ENCODE measurements at places on chromosomes 5 and 9. TPM values are rescaled to one million over a fixed set of nuclear protein-coding genes. Genes with fewer than 3 reads are reported as not detected.

- peaks cover 4% of the 10 kb centered on the region for H3K27me3 ChIP-seq
- H3K27ac ChIP-seq, result no peak overlapping the region
- no peaks in the 10 kb centered on the region for H3K4me1 ChIP-seq
- no peak overlapping the region for H3K4me3 ChIP-seq
- no peaks in the 10 kb centered on the region for H3K36me3 ChIP-seq
These were observed 443.4 kb upstream of the CD180 start for GRCh38 chr5:67639976-67640375.

GRCh38 chr5:122401976-122402725 is 90.1 kb downstream of the SNCAIP start:
- DNase-seq, result no peak
- no peaks in the 10 kb centered on the region for H3K36me3 ChIP-seq
- no peak overlapping the region for H3K4me3 ChIP-seq
- H3K4me1 ChIP-seq, result no peaks in the 10 kb centered on the region
- peaks cover 7% of the 10 kb centered on the region for H3K27me3 ChIP-seq
- no peak overlapping the region for H3K27ac ChIP-seq

DNA sequence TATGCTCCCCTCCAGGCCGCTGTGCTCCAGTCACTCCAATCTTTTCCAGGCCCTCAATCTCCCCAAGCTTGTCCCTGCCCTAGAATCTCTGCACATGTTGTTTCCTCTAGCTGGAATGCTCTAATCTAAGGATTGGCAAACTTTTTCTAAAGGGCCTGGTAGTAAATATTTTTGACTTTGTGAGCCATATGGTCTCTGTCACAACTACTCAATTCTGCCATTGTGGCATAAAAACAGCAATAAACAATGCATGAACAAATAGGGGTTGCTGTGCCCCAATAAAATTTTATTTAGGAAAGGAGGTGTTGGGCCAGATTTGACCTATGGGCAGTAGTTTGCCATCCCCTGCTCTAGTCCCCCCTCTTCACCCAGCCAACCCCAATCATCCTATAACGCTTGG is 150.5 kb upstream of the LRRTM2 start:
- H3K27ac ChIP-seq, result no peak overlapping the region
- H3K27me3 ChIP-seq, result no peaks in the 10 kb centered on the region
- no peaks in the 10 kb centered on the region for H3K4me1 ChIP-seq
- peaks cover 38% of the 10 kb centered on the region for H3K36me3 ChIP-seq
- DNase-seq, result no peak

DNA sequence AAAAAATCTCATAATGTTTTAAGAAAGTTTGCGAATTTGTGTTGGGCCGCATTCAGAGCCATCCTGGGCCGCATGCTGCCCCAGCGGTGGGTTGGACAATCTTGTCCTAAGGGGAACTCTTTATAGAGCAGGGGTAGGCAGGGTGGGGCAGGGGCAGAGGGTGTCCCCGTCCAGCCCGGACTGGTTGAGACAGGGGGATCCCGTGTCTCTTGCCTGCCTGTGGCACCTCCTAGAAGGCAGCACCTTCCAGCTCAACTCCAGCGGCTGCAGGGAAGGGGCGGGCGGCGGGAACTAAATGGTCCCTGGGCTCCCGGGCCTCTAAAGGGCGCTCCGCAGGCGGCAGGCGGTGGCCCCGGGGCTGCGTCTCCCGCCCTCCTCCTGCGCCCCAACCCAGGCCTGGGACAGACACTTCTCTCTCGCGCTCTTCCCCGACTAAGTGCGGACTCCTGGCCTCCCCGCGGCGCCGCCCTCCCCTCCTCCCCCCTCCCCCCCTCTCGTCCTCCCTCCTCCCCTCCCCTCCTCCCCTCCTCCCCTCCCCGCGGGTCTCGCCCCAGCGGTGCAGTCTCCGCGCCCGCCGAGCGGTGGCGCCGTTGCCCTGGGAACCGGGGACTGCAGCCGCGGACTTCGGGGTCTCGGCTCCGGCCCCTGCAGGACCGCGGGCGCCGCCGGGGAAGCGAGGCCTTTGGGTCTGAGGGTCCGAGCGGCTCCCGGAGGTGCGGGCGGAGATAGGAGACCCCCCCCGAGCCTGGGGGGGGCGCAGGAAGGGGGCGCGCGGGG is 132.6 kb downstream of the MRPL36 start:
- DNase-seq, result no peak
- H3K27ac ChIP-seq, result no peak overlapping the region
- peaks cover 66% of the 10 kb centered on the region for H3K27me3 ChIP-seq
- no peaks in the 10 kb centered on the region for H3K36me3 ChIP-seq

Gene ZNF484
- 14.0 TPM for total RNA-seq

Gene RGP1
- total RNA-seq, result 25.4 TPM

- DNase-seq, result no peak
- H3K4me1 ChIP-seq, result no peaks in the 10 kb centered on the region
- H3K4me3 ChIP-seq, result no peak overlapping the region
- no peaks in the 10 kb centered on the region for H3K27me3 ChIP-seq
These were observed 263.5 kb upstream of the SEMA6A start for GRCh38 chr5:116838011-116838536.

GRCh38 chr5:179217356-179217755 is 127.9 kb downstream of the ADAMTS2 start:
- H3K4me1 ChIP-seq, result no peaks in the 10 kb centered on the region
- H3K4me3 ChIP-seq, result no peak overlapping the region
- H3K27me3 ChIP-seq, result no peaks in the 10 kb centered on the region
- no peaks in the 10 kb centered on the region for H3K36me3 ChIP-seq
- no peak overlapping the region for H3K27ac ChIP-seq

GRCh38 chr9:101706261-101706798 is 32.1 kb downstream of the GRIN3A start:
- H3K36me3 ChIP-seq, result no peaks in the 10 kb centered on the region
- H3K4me3 ChIP-seq, result no peak overlapping the region
- DNase-seq, result no peak
- H3K4me1 ChIP-seq, result peaks cover 9% of the 10 kb centered on the region

Gene HAVCR2
- total RNA-seq, result 0.64 TPM

GRCh38 chr5:95948631-95949030 is 13.0 kb downstream of the ELL2 start:
- peaks cover 23% of the 10 kb centered on the region for H3K36me3 ChIP-seq
- H3K27ac ChIP-seq, result no peak overlapping the region
- H3K27me3 ChIP-seq, result no peaks in the 10 kb centered on the region
- no peak for DNase-seq

DNA sequence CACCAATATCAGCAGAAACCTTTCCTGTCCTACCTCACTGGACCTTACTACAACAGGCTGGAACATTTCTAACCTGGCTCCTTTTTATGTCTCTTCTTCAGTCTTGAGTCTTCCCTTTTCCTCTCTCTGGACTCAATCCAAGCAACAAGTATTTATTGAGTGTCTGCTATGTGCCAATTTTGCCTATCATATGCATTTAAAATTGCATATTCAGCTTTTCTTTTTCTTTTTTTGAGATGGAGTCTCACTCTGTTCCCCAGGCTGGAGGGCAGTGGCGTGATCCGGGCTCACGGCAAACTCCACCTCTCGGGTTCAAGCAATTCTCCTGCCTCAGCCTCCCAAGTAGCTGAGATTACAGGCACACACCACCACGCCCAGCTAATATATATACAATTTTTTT is 65.8 kb downstream of the MEIKIN start:
- no peak overlapping the region for H3K27ac ChIP-seq
- H3K36me3 ChIP-seq, result no peaks in the 10 kb centered on the region
- peaks cover 3% of the 10 kb centered on the region for H3K27me3 ChIP-seq
- no peak for DNase-seq
- no peak overlapping the region for H3K4me3 ChIP-seq
- no peaks in the 10 kb centered on the region for H3K4me1 ChIP-seq

DNA sequence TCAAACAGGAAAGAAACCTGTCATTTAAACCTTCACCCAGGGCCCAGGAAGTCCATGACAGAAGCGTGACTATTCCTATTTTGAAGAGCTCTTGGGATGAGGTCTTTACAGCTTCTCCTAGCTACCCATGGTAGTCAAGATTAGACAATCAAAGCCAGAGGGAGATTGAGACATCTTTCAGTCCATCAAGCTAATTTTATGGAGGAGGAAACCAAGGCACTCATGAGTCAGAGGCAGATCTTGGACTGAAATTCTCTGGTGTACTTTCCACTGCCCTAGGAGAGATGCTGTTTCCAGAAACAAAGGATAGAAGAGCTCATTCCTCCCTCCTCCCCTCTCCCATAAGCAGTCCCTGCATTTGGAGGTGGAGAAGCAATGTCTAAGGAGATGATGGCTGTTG is 9.2 kb downstream of the TNFSF8 start:
- no peak overlapping the region for H3K27ac ChIP-seq
- no peak overlapping the region for H3K4me3 ChIP-seq
- peaks cover 5% of the 10 kb centered on the region for H3K36me3 ChIP-seq
- DNase-seq, result no peak
- peaks cover 17% of the 10 kb centered on the region for H3K27me3 ChIP-seq

GRCh38 chr5:32601623-32602295 is 16.4 kb downstream of the SUB1 start:
- H3K4me3 ChIP-seq, result no peak overlapping the region
- DNase-seq, result no peak
- H3K27ac ChIP-seq, result no peak overlapping the region

Gene PCDHA12
- total RNA-seq, result not detected

Gene FGF10
- total RNA-seq, result not detected

DNA sequence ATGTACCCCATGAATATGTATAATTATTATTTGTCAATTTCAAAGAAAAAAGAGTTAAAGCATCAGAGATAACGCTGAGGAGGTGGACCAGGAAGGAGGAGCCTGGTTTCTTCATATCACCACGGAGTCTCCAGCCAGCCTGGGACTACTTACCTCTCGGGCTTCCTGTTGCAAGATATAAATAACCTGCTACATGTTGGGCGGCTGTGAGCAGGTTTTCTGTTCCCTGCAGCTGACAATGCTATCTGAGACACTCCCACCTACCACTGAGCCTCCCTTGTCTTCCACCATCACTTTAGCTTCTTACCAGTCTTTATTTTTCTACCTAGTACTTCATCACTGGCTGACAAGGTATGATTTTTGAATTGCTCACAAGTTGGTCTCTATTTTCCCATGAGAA is 102.7 kb upstream of the CPEB4 start:
- H3K27ac ChIP-seq, result no peak overlapping the region
- H3K4me3 ChIP-seq, result no peak overlapping the region
- no peaks in the 10 kb centered on the region for H3K36me3 ChIP-seq

DNA sequence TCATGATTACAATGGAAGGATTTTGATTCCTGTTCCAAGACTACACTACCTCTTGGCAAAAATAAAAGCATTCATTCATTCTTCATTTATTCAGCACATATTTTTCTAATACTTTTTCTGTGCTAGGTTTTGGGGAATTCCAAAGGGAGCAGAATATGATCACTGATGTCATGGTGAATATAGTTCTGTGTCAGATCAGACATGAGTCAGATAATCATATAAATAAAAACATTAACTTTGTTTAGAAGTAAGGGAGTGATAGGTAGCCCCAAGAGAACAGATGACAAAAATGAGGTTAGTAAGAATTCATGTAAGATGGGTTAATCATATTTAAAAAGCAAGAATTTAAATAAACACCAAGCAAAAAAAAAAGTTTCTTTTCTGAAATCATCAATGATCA is 94.1 kb upstream of the RANBP6 start:
- no peak for DNase-seq
- H3K27ac ChIP-seq, result no peak overlapping the region
- no peak overlapping the region for H3K4me3 ChIP-seq
- no peaks in the 10 kb centered on the region for H3K4me1 ChIP-seq
- no peaks in the 10 kb centered on the region for H3K27me3 ChIP-seq

DNA sequence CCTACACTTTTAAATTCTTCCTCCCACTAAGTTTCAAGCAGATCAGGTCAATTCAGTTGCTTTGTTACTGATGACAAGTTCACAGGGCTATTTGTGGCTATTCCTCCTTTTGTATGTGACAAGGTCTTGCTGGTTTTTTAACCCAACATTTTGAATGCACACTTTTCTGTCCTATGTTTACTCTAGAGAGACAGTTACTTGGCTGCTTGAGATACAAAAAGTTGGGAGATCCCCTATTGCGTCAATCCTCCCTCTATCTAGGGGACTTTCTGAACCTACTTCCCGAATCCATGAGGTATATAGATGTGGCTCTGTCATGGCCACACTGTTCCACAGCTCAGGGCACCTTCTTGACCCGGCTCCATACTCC is 386.7 kb downstream of the NTRK2 start:
- no peaks in the 10 kb centered on the region for H3K36me3 ChIP-seq
- no peaks in the 10 kb centered on the region for H3K4me1 ChIP-seq
- no peak overlapping the region for H3K27ac ChIP-seq
- no peaks in the 10 kb centered on the region for H3K27me3 ChIP-seq
- no peak overlapping the region for H3K4me3 ChIP-seq

Gene SPTLC1
- total RNA-seq, result 40.8 TPM

DNA sequence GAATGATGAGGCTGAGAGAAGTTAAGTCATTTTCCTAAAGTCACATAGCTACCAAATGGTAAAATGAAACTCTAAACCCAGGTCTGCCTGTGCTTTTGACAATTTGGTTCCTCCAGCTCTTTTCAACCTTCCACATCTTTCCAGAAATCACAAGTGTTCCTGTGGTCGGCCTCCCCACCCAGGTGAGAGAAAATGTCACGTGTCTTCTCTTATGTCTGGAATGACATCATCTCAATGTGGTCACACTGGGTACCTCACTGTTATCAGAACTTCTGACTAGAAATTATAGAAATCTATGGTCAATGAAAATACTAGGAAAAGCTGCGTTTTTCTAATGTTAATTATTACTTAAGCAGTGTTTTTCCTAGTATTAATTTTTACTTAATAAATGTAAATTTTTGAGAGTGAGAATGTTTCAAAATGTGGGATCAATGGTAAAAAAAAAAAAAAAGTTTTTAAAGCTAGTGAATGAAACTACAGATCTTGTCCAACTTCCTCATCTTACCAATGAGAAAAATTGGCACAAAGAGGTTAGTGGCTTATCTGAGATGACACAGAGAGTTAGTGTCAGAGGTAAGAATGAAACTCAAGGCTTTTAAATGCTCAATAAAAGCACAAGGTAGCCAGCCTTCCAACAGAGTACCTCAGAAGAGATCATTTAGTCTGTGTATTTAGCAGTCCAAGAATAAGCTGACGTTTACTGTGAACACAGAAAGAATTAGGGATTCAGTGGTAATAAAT is 228.7 kb upstream of the NR4A3 start:
- H3K4me3 ChIP-seq, result no peak overlapping the region
- peak overlapping the region; percentile 63 for H3K27ac ChIP-seq
- peaks cover 65% of the 10 kb centered on the region for H3K4me1 ChIP-seq
- no peaks in the 10 kb centered on the region for H3K36me3 ChIP-seq
- no peak for DNase-seq

DNA sequence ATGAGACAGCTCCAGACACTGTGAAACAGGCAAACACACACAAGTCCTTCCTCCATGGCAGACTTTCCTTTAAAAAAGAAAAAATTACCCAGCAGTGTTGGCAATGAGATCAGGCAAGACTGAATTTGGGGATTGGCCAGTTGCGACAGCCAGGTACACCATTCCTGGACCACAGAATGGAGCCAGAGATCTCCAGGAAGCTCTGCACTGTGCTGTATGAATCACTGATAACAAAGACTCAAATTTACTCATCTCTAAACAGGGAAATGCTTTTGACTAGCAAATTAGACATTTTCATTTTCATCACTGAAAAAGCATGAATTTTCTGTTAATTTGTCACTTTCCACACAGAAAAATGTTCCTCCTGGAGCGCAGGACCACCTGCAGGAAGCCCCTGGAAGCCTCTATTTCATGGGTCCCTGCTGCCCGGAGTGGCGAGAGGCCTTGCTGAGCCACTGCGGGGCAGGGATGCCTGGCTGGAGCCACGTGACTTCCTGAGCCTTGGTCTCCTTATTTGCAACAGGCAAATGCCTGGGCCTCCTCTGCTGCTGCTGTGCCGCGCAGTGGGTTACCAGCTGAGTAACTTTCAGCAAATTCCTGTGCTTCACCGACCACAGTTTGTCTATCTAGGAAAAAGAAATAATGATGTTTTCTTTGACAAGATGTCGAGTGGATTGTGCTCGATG is 185.9 kb upstream of the ZNF618 start:
- peaks cover 38% of the 10 kb centered on the region for H3K27me3 ChIP-seq
- H3K4me3 ChIP-seq, result no peak overlapping the region
- H3K36me3 ChIP-seq, result no peaks in the 10 kb centered on the region
- no peak overlapping the region for H3K27ac ChIP-seq
- peaks cover 3% of the 10 kb centered on the region for H3K4me1 ChIP-seq
